Activated T-cell treated with anti-CD3 and anti-CD28 coated beads, Interleukin-2, amount 50 U/mL, for 1 hour (primary cell): ENCODE measurements at places on chromosomes 3 and 15.

DNA sequence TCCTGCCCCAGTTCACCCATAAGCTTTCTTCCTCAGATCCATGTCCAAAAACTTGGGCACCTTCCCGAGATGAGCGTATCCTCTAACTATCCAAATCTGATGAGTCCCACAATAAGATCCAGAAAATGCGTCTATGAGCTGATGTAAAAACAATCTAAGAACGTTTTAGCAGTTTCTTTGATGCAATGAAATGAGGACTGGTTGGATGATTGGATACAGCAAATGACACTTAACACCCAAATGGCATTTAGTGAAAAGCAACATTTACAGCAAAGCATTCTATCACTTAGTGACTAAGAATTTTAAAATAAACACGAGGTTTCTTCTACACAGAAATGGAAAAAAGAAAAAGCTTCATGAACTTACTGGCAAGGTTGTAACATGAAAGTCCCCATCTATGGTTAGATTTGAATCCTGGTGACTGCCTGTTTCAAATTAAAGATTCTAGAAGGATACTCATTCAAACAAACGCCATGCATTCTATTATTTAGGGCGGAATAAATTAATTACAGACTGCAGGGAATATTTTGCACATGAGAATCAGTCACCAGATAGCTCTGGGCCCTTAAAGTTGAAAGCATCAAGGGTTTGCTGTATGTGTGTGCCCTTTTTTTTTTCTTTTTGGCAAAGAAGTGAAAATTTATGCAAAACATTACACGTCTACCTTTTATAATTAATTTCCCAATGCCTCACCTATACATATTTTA, 598.6 kb downstream of the FOXP1 start:
- DNase-seq, result no peak

GRCh38 chr3:194204042-194204987, 68.4 kb downstream of the HES1 start:
- DNase-seq, result peak; percentile 41

DNA sequence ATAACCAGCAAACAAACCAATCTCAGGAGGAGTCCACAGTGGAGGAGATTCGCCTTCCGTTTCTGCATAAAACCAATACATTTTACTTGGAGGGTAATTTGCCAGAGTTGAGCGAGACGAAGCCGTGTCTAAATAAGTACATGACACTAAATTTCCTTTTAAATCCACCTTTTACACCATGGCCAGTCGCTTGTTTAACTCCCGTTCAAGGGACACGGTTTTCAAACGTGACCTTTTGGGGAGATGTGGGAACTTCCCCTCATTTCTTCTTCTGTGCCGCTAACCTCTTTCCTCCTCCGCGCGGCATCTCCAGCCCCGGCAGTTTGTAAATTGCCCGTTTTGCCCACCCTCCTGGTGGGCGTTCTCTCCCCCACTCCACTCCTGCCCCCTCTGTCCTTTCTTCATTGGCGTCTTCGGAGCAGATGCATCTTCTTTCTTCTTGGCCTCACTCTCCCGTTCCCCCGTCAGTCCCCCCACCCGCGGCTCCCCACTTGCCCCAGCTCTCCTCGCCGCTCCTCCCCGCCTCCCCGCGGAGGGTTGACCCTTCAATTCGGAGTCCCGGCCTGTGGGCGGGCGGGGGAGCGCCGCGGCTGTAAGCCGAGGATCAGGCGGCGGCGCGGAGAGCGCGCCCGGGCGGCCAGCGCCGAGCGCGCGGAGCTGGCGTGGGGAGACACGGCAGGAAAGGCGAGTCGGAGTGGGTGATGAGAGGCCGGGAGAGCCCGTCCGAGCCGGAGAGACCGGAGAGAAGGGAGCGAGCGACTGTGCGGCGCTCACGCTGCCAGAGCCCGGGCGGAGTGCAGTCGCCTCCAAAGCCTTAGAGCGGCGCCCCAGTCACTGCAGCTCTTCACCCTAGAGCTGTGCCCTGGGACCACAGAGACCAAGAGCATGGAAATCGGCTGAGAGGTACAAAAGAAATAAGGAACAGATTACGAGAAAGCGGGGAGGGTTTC, at the start of gene NLGN1:
TSS of gene NLGN1 (plus strand) at position 584 of the 950 bp plus-strand sequence.
- no peak for DNase-seq

GRCh38 chr15:80163217-80163616, 10.4 kb downstream of the FAH start:
- DNase-seq, result no peak

DNA sequence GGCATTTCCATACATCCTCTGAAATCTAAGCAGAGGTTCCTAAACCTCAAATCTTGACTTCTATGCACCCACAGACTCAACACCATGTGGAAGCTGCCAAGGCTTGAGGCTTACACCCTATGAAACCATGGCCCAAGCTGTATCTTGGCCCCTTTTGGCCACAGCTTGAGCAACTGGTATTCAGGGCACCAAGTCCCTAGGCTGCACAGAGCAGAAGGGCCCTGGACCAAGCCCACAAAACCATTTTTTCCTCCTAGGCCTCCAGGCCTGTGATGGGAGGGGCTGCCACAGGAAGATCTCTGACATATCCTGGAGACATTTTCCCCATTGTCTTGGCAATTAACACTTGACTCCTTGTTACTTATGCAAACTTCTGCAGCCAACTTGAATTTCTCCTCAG, 54.4 kb upstream of the IL12A start:
- no peak for DNase-seq

DNA sequence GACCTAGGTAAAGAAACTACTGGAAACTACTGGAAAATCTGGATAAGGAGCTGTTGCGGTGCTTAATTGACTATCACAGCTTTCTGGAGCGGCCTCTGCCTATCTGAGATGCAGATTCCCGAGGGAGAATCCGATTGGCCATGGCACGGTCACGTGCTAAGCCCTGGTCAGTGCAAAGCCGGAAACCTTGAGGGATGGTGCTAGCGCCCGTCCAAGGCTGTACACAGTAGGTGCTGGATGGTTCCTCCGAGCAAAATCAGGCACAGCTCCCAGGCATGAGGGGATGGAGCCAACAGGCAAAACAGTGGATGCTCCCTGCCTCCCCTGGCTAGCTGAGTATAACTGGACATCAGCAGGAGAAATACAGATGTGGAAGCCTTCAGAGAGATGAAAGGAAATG, 238.7 kb upstream of the HES1 start:
- no peak for DNase-seq

- DNase-seq, result no peak
These were observed 374.2 kb upstream of the ICE2 start for GRCh38 chr15:60853109-60853508.

DNA sequence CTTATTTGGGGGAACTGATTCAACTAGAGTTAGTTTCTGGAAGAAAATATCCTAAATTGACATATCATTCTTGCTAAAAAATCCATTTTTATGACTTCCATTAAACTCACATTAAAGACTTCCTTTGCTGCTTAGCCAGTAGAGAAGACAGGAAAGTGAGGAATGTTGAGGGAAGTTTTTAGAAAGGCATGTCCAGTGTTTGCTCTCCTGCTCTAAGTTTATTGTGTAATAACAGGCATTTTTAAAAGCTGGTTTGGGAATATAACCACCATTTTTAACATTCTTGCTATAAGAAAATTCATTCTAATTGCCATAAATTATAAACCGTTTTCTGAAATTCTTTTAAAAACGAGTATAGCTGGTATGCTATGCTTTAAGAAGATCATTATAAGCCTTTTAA, 428.0 kb downstream of the RAP2B start:
- no peak for DNase-seq

DNA sequence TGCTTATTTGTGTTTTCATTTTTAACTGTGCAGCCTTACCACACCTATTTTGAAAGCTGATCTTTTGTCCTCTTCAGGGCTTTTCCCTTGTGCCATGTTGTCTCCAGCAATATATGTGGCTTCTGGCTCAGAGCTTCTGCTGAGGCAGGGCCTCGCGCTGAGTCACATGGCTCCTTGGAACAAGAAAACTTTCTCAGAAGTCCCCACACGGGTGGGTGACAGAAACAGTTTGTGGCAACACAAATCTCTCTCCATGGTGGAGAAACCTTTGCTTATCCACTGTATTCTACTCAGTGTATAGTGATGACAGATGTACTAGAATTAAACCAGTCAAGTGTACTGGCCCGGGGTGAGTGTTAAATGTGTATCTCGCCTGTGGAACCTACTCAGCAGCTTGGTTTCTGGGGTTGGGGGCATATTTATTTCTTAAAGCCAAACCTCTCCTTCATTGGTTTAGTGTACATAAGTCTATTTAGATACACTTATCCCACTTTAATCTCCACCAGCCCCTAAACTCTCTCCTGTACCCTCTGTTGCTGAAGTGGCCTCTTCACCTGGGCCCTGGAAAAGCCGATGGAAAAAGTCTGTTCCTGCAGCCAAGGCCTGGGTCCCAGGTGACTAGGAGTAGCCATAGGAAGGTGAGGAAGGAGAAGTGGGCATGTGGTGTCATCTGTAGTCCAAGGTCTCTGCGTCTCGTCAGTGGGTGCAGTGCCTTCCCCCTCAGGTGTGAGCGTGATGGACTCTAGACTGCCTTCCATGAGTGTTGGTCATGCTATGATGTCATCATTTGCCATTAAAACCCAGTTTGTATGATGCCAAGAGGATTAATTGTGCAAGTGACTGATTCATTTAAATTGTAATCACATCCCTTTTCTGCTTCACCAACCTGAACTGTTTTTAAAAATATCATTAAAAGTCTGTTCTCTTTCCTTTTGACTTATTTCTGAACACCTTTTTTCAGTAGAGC, 3.2 kb upstream of the FBXL22 start:
- DNase-seq, result peak; percentile 37

- DNase-seq, result no peak
These were observed 13.9 kb downstream of the SEC61A1 start for GRCh38 chr3:128066114-128066513.

- no peak for DNase-seq
These were observed 16.6 kb downstream of the MASP1 start for GRCh38 chr3:187274977-187275338.
